Endodermal cell (in vitro differentiated cells): ENCODE measurements at places on chromosomes 7 and 10. TPM values are rescaled to one million over a fixed set of nuclear protein-coding genes. Genes with fewer than 3 reads are reported as not detected.

DNA sequence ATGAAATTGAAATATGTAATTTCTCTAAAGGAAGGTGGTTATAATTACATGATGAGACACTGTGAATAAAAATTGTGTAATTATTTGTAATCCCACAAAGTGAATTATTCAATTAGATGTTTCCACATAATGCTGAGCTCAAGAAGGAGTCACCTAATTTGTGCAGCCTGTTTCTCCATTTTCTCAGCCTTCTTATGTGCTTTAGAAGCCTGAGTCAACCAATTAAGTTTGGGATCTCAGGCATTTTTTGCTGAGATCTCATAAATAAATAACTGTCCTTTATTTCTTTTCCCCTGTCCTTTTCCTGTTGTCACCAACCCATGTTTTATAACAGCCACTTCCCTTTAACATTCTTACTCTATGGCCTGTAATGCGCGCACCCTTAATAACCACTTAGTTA, 506.5 kb upstream of the SEMA3D start:
- H3K27ac ChIP-seq, result no peak overlapping the region
- H3K4me3 ChIP-seq, result no peak overlapping the region
- no peaks in the 10 kb centered on the region for H3K36me3 ChIP-seq
- DNase-seq, result no peak
- H3K4me1 ChIP-seq, result no peaks in the 10 kb centered on the region

DNA sequence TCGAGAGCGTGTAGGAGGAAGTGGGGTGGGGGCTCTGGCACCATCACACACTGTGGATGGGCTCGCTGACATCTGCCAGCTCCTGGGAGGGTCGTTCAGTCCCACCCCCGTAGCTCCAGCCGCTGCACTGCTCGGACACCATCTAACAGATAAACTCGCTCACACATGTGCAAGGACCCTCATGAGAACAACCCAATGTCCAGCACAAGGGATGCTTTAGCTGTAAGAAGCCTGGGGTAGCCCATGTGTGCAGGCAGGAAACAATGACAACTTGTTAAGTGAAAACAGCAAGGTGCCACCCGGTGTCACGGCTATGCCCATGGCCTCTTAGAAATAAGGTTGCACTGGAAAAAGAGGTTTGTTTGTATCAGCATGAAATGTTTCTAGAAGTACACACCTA, 14.1 kb downstream of the OGDHL start:
- H3K27me3 ChIP-seq, result no peaks in the 10 kb centered on the region
- H3K36me3 ChIP-seq, result no peaks in the 10 kb centered on the region
- no peak overlapping the region for H3K27ac ChIP-seq
- DNase-seq, result no peak

GRCh38 chr7:111255576-111255975, 164.6 kb downstream of the LRRN3 start:
- no peak overlapping the region for H3K27ac ChIP-seq
- H3K36me3 ChIP-seq, result no peaks in the 10 kb centered on the region
- no peak overlapping the region for H3K4me3 ChIP-seq

DNA sequence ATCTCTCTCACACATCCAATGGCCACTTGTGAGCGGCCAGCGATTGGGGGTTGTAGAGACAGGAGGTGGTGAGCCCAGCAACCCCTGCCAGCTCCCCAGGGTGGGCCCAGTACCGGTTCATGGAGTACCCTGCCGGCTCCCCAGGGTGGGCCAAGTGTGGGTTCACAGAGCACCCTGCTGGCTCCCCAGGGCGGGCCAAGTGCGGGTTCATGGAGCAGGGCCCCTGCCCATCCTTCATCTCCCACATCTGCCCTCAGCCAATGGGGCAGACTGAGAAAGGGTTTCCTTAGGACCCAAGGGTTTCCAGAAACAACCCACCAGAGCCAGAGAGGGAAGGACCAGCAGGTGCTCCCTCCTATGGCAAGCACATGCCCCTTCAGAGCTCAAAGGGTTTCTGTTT, 21.4 kb upstream of the SLIT1 start:
- DNase-seq, result peak; percentile 28
- H3K4me1 ChIP-seq, result no peaks in the 10 kb centered on the region
- H3K27ac ChIP-seq, result no peak overlapping the region
- H3K36me3 ChIP-seq, result no peaks in the 10 kb centered on the region

Gene SFRP5
- total RNA-seq, result 1.3 and 1.8 TPM in 2 replicates

- H3K36me3 ChIP-seq, result no peaks in the 10 kb centered on the region
- no peaks in the 10 kb centered on the region for H3K27me3 ChIP-seq
- no peak overlapping the region for H3K4me3 ChIP-seq
- no peak overlapping the region for H3K27ac ChIP-seq
- no peaks in the 10 kb centered on the region for H3K4me1 ChIP-seq
Measured at GRCh38 chr7:145633513-145633912, 483.1 kb upstream of the CNTNAP2 start.

Gene CNNM1
- 2.7 and 3.8 TPM in 2 replicates for total RNA-seq

DNA sequence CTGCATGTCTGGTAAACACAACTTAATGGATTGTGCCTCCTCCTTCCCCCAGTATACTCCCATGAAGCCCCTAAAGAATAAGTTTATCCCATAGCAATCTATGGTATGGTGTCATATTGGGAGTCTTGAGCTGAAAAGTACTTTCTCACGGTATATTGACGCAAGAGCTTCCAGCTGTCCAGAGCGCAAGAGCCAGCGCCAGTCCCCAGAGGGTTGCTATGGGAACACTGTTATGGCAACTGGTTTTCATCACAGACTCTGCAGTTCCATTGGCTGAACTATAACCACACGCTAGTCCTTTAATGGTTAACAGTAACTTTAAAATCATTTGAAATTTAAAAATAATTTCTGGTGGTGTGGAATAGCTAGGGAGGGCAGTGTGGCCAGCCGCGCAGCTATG, 46.9 kb downstream of the PRPF18 start:
- DNase-seq, result no peak
- H3K27me3 ChIP-seq, result no peaks in the 10 kb centered on the region
- H3K27ac ChIP-seq, result peak overlapping the region; percentile 90
- H3K4me1 ChIP-seq, result no peaks in the 10 kb centered on the region
- H3K36me3 ChIP-seq, result peaks cover 8% of the 10 kb centered on the region

Gene ASB15
- total RNA-seq, result not detected in 2 replicates

Gene ALOX5
- total RNA-seq, result 0.63 and 1.1 TPM in 2 replicates

DNA sequence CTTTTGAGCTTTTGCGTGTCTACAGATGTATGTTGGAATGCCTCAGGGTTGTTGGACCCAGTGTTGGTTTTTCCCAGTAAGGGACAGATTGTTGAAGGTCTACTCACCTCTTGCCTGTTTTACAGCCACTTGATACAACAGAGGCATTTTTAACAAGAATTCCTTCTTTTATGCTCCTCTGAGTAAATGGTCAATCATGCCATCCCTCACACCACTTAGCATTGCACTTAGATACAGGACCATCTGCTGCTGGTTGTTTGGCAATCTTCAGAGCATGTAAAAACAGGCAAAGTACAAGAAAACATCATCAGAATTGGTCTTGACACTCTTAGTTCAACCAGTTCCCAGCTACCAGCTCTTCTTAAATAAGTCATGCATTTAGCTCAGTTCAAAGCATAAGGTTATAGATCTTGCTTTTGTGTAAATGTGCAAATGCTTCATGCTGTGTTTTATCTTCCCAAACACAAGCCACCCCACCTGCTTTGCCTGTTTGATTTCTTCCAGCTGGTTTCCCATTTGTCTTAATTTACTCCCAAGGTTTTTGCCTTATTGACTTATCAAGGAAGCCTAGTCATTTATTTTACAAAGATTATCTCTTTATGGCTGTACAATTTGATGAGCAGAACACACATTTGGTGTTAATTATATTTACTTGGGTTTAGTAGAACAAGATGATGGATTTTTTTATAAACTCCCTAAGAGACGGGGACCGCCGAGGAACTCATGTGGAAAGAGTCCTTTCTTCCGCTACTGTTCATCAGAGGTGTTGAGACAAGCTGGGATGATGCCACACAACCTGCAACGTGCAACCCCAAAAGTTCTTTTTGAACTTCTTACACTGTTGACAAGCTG, 136.6 kb downstream of the AHR start:
- no peaks in the 10 kb centered on the region for H3K36me3 ChIP-seq
- H3K4me1 ChIP-seq, result no peaks in the 10 kb centered on the region
- no peaks in the 10 kb centered on the region for H3K27me3 ChIP-seq
- H3K4me3 ChIP-seq, result no peak overlapping the region
- DNase-seq, result no peak

Gene ZSCAN21
- total RNA-seq, result 17.2 to 25.1 TPM (median 23.1 TPM) in 3 replicates

DNA sequence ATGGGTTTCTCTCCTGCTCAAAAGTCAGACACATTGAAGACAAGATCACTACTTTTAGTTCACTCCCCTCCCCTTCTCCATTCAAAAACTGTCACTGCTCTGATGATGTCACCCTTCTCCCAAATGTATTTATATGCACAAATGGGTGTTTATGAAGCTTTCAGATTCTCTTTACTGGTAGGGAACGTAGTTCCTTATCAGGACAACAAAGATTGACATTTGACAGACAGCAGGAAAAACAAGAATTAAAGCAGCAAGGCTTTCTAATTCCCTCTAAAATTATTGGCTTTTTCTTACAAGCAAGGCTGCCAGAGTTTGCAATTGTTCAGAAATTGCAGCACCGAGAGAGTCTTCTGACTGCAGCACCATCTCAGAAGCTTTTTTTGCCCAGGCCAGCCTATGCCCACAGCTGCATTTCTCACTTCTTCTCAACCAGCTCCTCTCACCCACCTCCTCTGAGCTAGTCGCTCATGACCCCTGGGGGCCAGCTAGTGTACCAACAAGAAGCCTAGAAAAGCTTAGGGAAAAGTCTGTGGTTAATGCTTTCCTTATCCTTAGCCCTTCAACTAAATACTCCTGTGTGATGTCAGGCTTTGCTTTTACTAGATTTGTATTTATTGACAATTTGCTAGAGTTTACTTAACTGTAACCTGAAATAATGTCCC, 265.1 kb downstream of the HTR7 start:
- DNase-seq, result peak; percentile 90
- H3K27ac ChIP-seq, result no peak overlapping the region
- H3K4me1 ChIP-seq, result peaks cover 3% of the 10 kb centered on the region
- no peaks in the 10 kb centered on the region for H3K27me3 ChIP-seq
- no peaks in the 10 kb centered on the region for H3K36me3 ChIP-seq

Gene CELF2
- total RNA-seq, result 94.2 and 96.1 TPM in 2 replicates

Gene SDK1
- 22.7 to 44.6 TPM (median 25.6 TPM) in 3 replicates for total RNA-seq

DNA sequence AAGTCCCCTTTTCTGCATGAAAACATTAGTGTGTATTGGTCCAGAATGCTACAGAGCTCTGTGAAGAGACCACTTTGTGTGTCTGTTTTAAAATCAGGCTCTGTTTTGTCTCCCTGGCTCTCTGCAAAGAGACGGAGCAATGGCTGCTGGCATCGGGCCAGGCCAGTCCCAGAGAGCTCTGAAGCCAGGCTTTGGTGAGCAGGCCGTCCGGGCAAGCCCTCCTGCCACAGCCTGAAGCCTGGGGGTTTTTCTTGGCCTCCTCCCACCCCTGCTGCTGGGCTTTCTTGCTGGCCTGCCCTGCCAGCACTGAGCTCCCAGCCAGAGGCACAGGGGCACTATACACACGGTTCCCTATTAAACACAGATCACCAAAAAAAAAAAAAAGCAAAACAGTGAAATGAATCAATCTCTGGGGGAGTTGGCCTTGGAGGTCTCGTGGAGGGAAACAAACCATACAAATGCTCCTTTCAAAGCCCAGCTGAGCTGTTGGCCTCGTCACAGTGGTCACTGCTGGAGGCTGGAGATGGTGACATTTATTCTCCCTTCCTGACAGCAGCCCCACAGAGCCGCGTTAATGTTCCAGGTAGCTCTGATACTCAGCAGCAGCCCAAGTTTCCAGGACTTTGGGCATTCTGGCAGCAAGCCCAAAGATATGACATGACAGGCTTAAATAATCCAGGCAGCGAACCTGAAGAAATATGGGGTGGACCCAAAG, 237.2 kb downstream of the TCF7L2 start:
- DNase-seq, result no peak
- H3K4me3 ChIP-seq, result no peak overlapping the region
- H3K27ac ChIP-seq, result no peak overlapping the region
- no peaks in the 10 kb centered on the region for H3K36me3 ChIP-seq
- H3K27me3 ChIP-seq, result no peaks in the 10 kb centered on the region
- no peaks in the 10 kb centered on the region for H3K4me1 ChIP-seq

Gene C10orf105
- total RNA-seq, result 0.19 to 0.57 TPM (median 0.33 TPM) in 3 replicates

Gene HECW1
- total RNA-seq, result 12.0 to 15.7 TPM (median 15.4 TPM) in 3 replicates

DNA sequence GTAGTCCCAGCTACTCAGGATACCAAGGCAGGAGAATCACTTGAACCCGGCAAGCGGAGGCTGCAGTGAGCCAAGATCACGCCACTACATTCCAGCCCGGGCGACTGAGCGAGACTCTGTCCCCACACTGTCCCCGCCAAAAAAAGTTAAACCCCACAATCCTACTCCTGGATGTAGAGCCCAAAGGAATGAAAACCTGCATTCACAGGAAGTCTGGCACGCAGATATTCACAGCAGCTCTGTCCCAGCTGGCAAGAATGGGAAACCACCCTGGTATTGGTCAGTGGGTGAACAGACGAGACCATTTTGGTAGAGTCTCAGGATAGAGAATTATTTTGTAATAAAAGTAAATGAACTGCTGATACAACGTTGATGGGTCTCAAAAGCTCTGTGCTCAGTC, 225.2 kb downstream of the MAD1L1 start:
- H3K4me1 ChIP-seq, result no peaks in the 10 kb centered on the region
- DNase-seq, result no peak
- no peaks in the 10 kb centered on the region for H3K27me3 ChIP-seq
- H3K27ac ChIP-seq, result no peak overlapping the region
- no peaks in the 10 kb centered on the region for H3K36me3 ChIP-seq

Gene OR2A7
- total RNA-seq, result 4.1 and 4.8 TPM in 2 replicates

Gene PRTFDC1
- 11.9 to 14.5 TPM (median 13.6 TPM) in 3 replicates for total RNA-seq

- no peak overlapping the region for H3K27ac ChIP-seq
- no peak overlapping the region for H3K4me3 ChIP-seq
- no peaks in the 10 kb centered on the region for H3K27me3 ChIP-seq
- no peaks in the 10 kb centered on the region for H3K4me1 ChIP-seq
- no peak for DNase-seq
- H3K36me3 ChIP-seq, result no peaks in the 10 kb centered on the region
Measured at GRCh38 chr10:92177546-92177945, 113.3 kb downstream of the CPEB3 start.

DNA sequence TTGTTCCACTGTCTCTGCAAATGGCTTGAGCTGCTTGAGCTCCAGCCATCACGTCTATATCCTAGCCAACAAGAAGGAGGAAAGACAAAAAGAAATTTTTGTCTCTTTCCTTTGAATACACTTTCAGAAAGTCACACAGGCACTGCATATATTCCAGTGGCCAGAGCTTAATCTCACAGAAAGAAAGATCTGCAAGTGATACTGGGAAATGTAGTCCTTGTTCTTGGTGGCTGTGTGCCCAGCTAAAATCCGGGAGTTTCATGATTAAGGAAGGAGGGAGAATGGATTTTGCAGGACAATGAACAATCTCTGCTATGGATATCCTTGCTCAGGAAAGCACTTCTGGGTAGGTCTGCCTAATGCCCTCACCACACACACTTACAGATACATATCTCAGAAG, 19.5 kb upstream of the DLG5 start:
- H3K27ac ChIP-seq, result no peak overlapping the region
- H3K27me3 ChIP-seq, result no peaks in the 10 kb centered on the region
- H3K4me3 ChIP-seq, result no peak overlapping the region
- no peak for DNase-seq
- no peaks in the 10 kb centered on the region for H3K4me1 ChIP-seq

Gene HOXA13
- 0.19 TPM in 1 of 3 replicates, not detected in the others for total RNA-seq
